ENCODE measurements at places on chromosomes 4 and X.

GRCh38 chr4:48225368-48226141 lies 44.1 kb downstream of the TEC start:
- no peak for DNase-seq

DNA sequence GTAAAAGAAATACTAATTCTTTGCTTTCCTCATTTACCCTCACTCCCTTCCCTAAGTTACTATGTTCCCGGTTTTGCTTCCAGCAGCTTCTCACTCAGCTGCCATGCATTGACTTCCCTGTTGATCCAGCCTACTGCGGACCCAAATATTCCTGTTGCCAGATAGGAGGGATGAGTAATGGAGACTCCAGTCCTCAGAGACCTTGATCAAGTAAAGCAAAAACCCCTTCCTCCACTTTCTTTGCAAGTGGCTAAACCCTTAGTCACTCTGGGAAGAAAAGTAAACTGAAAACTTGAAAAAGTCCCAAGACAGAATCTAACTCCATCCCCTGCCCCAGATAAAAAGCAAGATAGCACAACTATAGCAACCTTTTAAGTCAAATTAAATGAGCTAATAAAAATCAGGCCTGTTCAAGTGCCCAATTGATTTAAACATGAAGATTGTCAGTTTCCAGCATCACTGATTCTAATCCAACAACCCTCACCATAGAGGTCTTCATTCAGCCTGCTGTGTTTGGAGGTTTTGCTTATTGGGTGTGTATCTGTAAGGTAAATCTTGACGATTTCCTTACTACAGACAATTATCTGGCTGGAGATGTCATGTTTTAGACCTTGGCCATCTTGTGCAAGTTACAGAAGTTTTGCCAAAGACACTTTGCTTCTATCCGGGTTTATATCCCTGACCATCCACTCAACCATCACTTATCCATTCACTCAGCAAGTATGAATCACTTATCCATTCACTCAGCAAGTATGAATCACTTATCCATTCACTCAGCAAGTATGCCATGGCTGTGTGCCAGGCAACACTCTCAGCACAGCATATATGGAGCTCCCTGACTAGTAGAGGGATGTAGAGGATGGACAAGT lies 17.6 kb downstream of the FGFBP1 start:
- DNase-seq = no peak

GRCh38 chr4:156628858-156629257 lies 342.7 kb downstream of the PDGFC start:
- no peak for DNase-seq

DNA sequence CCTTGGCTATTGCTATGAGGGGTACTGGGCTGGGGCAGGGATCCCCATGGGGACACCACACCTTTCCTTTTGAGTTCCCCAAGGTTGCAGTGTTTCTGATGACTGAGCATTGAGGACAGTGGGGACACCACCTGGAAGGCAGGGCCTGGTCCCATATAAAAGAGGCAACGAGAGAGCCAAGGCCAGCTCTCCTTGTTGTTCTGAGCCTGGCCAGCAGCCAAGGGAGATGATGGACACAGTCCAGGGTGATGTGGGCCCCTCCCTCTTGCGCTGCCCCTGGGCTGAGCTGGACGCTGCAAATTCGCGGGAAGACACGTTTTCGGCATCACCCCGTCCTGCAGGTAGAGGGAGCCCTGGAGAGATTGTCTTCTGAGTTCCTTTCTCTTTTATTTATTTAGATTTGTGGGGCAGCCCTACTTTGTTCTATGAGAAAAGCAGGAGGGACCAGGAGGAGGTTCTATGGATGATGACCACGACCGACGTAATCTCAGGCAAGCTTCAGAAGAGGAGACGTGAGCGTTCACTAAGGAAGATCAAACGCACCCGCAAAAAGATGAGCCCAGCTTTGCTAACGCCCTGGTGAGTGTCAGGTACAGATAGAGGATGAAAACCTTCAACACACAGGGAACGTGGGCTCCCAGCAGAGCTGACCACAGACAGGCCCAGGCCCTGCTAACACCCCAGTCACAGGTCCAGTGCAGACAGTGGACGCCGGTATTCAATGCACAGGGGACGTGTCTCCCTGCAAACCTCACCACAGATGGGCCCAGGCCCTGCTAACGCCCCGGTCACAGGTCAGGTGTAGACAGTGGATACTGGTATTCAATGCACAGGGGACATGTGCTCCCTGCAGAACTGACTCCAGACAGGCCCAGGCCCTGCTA lies 97.4 kb downstream of the SHOX start:
- no peak for DNase-seq

- no peak for DNase-seq
Measured at GRCh38 chr4:157763490-157763889, 409.3 kb downstream of the GASK1B start.

- no peak for DNase-seq
Measured at GRCh38 chr4:105461621-105462382, 12.1 kb downstream of the PPA2 start.

DNA sequence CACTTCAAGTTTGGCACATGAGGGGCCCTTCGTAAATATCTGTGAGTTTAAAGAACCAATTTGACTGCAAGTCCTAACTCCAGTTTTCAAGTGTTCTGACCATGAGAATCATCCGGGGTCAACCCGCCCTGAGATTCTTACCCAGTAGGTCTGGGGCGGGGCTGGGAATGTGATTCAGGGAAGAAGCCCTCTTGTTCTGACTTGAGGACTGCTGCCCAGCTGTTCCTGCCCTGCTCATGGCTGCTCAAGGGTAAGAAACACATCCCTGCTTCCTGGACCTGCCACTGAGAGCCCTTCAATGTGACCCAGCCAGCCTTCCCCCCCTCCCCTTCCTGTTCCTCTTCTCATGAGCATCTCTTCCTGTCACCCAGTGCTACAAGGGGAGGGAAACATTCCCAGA lies 92.7 kb upstream of the PGRMC2 start:
- DNase-seq = no peak

GRCh38 chr4:160184884-160185283 lies 1082.0 kb downstream of the RAPGEF2 start:
- no peak for DNase-seq

DNA sequence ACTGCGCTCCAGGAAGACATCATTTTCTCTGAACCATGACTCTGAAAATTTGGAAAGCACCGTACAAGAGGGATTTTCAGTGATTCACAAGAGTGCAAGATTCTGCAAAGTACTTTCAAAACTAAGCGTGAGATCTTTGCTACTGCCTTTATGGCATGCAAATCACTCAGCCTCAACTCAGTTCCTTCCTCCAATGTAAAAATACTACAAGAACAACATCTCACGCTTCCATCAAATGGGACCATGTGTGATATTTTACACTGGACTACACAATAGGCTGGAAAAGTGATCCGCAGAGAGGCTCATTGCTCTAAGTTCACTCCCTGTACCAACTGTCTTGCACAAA lies 674 bp upstream of the IL15 start:
- DNase-seq = no peak

- no peak for DNase-seq
Measured at GRCh38 chr4:77903186-77903585, 40.6 kb downstream of the MRPL1 start.

GRCh38 chrX:9906919-9907318 lies 60.2 kb upstream of the CLDN34 start:
- DNase-seq = no peak

GRCh38 chrX:31036895-31037294 lies 34.9 kb downstream of the FTHL17 start:
- DNase-seq = no peak

GRCh38 chrX:150262456-150262855 lies 100.7 kb upstream of the MAMLD1 start:
- DNase-seq = no peak

- no peak for DNase-seq
Measured at GRCh38 chr4:83191026-83191425, 76.5 kb upstream of the PLAC8 start.

GRCh38 chr4:53011259-53011905 lies 149.3 kb downstream of the RASL11B start:
- DNase-seq = no peak

GRCh38 chrX:71017396-71017939 lies 50.7 kb downstream of the SNX12 start:
- no peak for DNase-seq

GRCh38 chr4:153799694-153800074 lies 10.8 kb upstream of the SFRP2 start:
- no peak for DNase-seq

- DNase-seq = no peak
Measured at GRCh38 chr4:101366331-101366730, 19.0 kb upstream of the PPP3CA start.

GRCh38 chr4:83546786-83547185 lies 10.9 kb downstream of the GPAT3 start:
- no peak for DNase-seq

- no peak for DNase-seq
Measured at GRCh38 chr4:71008196-71008595, 14.7 kb downstream of the DCK start.

DNA sequence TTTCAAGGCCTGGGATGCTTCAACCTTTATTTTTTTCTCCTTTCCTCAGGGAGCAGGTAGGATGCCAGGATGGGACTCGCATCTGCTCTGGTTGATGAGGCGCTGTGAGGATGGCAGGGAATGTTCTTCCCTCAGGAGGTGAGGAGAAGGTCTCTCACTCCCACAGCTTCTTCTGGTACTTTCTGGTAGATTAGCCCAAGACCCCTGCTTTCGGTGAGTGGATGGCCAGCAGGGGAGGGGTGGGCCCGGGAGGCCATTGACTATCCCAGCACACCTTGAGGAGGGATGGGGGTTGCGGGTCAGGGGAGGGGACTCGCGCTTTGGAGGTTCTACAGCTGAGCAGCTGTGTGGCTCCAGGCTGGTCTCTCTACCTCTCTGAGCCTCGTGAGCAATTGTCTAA lies 14.8 kb downstream of the CYTL1 start:
- DNase-seq = no peak

DNA sequence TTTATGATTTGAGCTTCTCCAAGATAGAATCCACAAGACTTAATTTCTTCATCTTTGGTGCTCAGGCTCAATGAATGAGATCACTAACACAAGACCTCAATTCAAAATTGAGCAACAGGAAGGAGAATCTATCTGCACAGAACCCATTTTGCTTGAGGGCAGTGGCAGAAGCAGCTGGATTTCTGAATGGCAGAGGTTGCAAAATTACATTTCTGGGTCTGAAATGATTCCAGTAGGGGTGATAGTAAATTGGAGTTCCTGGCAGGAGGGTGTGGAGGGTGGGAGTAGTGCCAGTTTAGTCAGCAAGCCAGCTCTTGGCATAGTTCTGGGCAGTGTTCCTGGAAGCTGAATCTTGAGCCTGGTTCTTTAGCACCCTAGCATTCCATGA lies 281.1 kb downstream of the SLC7A11 start:
- DNase-seq = no peak

DNA sequence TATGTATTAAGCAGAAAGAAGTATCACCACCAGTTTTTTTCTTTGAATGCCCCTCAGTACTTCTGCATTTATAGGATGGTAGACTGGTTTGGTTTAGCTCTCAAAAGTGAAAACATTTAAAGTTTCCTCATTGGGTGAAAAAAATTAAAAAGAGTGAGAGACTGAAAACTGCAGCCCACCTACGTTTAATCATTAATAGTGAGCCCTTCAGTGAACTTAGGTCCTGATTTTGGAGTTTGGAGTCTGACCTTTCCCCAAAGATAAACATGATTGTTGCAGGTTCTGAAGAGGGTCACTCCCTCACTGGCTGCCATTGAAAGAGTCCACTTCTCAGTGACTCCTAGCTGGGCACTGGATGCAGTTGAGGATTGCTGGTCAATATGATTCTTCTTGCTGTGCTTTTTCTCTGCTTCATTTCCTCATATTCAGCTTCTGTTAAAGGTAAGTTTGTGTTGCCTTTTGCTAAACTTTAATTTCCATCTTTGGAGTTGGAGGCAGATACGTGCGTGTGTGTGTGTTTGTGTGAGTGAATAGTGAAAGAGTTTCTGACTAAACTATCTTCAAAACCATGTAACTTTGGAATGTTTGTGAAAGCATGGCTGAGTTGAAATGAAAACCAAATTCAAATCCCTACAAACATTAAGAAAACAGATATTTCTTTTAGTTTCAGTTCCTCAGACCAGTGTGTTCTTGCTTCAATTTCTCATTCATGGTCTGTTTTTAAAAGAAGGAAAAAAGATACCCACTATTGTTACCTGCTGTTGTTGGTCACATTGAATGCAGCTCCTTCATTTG lies at the start of gene MTTP:
Gene MTTP, plus strand, starts transcription at position 295 of the 795 bp plus-strand sequence. Its CDS starts 86 bp downstream, at position 381.
- no peak for DNase-seq

- no peak for DNase-seq
Measured at GRCh38 chr4:48247142-48247877, 22.3 kb downstream of the TEC start.

DNA sequence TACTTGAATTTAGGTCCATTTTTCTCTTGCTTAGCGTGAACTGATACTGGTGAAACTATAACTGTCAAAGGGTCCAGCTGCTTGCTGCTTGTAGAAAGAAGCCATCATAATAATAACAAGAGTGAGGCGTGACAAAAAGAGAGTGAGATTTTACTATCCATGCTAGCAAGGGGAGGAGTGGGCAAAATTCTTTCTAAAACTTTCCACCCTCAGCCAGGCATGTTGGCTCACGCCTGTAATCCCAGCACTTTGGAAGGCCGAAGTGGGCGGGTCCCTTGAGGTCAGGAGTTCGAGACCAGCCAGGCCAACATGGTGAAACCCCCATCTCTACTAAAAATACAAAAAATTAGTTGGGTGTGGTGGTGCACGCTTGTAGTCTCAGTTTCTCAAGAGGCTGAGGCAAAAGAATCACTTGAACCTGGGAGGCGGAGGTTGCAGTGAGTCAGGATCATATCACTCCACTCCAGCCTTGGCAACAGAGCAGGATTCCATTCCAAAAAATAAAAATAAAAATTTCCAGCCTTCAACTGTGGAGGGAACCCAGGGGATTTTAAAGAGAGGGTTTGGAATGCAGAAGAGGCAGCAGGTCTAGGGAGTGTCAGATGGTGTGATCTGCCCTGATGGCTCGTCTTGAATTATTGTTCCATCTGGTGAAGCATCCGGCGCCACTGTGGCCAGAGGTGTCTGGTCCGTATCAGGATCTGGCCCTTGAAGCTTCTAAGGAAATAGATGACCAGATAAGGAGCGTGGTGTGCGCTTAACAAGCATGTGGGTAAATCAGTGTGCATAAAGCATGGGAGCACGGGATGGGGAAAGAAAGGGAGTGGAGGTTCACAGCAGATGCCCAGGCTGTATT lies 51.8 kb downstream of the LRP2BP start:
- no peak for DNase-seq

All from cortex of kidney (tissue), 1 donor.